ENCODE measurements at places on chromosomes 13 and 19. TPM values are rescaled to one million over a fixed set of nuclear protein-coding genes. Genes with fewer than 3 reads are reported as not detected.

Gene ICAM4
- total RNA-seq, result not detected

Gene CLEC17A
- total RNA-seq, result not detected

Gene GIPR
- 0.69 TPM for total RNA-seq

Gene RGL3
- total RNA-seq, result 8.6 TPM

Gene PRSS57
- not detected for total RNA-seq

Gene TEX29
- total RNA-seq, result not detected

Gene CEACAM5
- not detected for total RNA-seq

Gene PDCD2L
- 24.9 TPM for total RNA-seq

Measured in NCI-H460 (cell line).